ENCODE measurements at places on chromosomes 4 and X.

DNA sequence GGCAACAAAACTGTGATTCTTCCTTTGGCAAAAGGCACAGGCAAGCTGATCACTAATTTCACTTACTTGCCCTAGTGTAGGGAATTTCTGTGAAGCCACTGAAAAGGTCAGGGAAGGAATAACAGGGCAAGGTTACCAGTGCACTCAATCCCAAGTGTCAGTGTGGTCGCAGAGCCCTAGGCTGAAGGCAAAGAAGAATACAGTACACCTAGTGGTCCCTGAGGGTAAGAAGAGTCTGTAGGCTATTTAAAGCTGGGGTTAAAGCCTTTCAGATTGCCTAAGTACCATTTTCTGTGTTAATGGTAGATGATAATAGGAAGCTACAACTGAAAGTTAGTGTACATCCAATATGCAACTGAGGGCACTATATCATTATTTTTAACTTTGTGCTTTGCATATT lies 173.6 kb upstream of the NRK start:
- DNase-seq, result no peak

- DNase-seq, result no peak
Measured at GRCh38 chr4:44912980-44913379, 186.6 kb upstream of the GNPDA2 start.

GRCh38 chrX:100081503-100081902 lies 328.6 kb downstream of the PCDH19 start:
- DNase-seq, result no peak

DNA sequence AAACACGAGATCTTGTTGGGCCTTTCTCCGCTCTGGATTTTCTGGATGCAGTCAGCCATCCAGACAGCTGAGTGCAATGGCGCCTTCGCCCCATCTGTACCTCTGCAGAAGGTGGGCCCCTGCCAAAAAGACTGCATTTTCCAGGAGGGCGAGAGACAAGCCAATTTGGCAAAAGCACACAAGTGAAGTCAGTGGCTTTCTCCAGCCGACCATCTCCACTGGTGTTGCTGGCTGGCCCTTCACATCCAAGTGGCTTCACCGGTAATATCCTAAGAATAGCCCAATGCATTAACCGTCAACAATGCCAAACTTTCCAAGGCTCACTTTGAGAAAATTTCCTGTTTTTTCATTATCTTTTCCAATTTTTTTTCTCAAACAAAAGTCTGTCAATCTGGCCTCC lies 96.2 kb upstream of the MXRA5 start:
- DNase-seq, result no peak

DNA sequence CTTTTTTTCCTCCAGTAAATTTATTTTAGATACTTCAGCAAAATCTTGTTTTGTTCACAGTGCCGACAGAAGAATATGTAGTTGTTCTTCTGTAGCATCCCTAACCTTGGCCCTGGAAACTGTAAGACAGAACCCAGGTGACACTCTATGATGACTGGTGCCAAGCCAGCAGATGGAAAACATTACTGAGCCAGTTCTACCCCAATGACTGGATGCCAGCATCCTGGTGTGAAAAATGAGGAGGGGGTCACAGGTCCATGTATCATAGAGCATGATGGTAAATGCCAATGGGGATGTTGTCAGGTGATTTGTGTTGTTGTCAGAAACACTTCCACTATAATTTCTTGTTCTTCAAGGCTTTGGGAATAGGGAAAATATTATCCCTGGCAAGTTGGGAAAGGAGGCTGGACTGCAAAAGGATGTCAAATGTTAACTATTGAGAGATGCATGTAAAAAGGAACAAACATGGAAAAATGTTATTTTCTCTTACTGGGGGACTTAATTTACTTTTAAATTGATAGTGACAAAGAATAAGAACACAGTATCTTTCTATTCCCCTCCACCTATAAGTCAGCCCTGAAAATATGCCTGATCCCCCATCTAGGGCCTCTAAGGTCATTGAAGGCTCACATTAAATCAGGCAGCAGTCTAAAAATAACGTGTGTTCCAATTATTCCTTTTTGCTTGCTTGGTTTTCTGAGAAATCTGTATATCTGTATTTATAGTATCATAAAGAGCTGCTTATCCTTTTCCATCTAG lies 159.8 kb downstream of the RASL11B start:
- DNase-seq, result no peak

GRCh38 chrX:21412029-21412428 lies 37.8 kb downstream of the CNKSR2 start:
- no peak for DNase-seq

- no peak for DNase-seq
Measured at GRCh38 chrX:70049406-70049805, 332 bp downstream of the AWAT2 start.

DNA sequence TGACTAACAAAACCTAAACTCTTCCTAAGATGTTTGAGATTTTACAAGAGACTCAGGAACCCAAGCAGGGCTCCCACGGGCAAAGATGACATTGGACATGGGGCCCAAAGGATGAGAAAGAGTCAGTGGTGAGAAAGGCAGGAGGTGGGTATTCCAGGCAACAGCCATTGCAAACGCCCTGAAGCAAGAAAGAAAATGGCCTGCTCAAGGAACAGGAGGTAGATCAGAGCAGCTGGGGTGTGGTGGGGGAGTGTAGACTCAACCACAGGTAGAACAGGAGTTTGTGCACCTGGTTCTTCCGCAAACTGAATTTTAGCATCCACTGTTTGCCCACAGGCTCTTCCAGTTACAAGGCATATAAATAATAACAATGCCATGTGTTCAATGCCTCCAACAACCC lies 3.3 kb downstream of the PPP2R2C start:
- no peak for DNase-seq

DNA sequence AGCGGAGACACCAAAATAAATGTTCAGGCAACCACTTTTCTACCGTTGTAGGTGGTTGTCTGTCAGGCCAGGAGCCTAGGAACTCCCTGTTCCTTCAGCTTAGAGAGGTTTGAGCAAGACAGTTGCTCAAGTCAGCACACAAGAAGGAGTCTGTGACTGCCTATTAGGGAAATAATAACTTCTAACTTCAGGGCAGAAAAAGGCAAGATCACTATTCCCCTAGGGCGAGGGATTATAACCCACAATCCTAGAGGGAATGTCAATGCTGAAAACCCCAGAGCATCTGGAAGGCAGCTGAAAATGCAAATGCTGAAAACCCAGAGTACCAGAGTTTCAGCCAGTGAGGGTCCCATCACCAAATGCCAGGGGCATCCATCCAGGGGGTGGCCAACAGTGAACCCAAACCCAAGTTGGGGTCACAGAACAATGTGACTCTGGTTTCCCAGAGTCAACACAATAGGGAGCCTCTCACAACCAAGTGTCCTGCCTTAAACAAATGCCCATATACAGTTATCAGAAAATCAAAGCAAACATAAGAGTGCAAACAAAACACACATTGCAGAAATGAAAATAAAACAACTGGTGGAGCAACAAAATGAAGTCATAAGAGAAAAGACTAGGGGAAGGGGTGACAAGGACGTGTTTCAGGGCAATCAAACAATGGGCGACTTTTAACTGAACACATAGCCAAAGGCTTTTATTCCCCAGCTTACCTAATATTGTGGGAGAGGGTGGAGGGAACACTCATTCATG lies 27.6 kb downstream of the MORF4L2 start:
- DNase-seq, result no peak

GRCh38 chr4:48193096-48193836 lies 59.2 kb upstream of the TXK start:
- no peak for DNase-seq

GRCh38 chr4:166121897-166122296 lies 248.9 kb downstream of the TLL1 start:
- no peak for DNase-seq

- DNase-seq, result no peak
Measured at GRCh38 chr4:148542922-148543623, 100.9 kb upstream of the NR3C2 start.

DNA sequence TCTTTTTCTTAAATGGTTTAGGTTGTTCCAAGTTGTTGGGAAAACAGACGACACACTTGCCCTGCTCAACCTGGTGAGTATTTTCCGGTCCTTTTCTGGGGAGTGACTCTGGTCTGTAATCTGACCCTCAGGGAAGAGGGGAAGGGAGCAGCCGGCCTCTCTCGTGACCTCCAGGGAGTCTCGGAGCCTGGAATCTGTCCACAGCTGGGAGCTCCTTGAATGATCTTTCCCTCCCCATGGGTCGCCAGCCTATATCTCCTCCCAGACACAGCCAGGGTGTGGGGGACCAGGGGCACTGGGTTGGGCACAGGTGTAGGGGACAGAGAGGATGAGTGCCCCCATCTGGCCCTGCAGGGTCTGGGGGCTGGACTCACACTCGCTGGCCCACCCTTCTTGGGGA lies 18.9 kb downstream of the TMEM175 start:
- DNase-seq, result no peak

GRCh38 chr4:3791910-3792542 lies 25.8 kb downstream of the ADRA2C start:
- no peak for DNase-seq

DNA sequence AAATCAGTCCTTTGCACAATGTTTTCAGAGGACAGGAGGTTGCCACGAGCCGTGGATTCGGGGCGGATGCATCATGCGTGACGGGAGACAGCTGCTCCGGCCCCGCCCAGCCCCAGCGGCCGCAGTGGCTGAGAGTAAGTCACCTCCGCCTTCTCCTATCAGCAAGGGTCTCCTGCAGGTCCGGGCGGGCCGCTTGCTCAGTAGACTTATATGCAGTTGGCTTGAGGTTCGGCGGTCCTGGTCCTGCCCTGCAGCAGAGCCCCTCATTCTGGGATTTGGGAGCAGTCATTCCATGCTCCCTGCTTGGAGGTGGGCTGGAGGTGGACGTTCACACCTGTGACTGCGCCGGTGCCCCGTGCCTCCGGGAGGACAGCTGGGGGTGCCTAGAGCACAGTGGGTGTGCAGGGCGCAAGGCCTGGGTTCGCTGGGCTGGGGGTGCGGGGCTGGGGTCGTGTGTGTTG lies 86.3 kb upstream of the ADRA2C start:
- DNase-seq, result no peak

DNA sequence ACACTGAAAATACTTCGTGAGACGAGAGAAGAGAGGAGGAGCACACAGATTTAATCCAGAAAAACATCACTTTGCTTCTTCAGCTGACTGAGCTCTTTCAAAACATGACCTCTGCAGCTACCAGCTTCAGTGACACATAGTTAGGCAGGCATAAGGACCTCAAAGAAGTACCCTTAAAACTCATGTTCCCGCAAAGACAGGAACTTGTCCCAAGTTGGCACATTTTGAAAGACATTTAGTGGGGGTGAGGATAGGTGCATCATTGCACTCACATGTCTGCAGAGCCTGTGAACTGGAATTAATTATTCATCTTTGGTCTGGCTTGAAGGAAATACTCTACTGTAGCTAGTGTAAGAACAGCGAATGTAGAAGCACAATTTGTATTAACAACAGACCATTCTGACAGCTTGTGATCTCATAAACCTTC lies 221.8 kb downstream of the MGST2 start:
- no peak for DNase-seq

DNA sequence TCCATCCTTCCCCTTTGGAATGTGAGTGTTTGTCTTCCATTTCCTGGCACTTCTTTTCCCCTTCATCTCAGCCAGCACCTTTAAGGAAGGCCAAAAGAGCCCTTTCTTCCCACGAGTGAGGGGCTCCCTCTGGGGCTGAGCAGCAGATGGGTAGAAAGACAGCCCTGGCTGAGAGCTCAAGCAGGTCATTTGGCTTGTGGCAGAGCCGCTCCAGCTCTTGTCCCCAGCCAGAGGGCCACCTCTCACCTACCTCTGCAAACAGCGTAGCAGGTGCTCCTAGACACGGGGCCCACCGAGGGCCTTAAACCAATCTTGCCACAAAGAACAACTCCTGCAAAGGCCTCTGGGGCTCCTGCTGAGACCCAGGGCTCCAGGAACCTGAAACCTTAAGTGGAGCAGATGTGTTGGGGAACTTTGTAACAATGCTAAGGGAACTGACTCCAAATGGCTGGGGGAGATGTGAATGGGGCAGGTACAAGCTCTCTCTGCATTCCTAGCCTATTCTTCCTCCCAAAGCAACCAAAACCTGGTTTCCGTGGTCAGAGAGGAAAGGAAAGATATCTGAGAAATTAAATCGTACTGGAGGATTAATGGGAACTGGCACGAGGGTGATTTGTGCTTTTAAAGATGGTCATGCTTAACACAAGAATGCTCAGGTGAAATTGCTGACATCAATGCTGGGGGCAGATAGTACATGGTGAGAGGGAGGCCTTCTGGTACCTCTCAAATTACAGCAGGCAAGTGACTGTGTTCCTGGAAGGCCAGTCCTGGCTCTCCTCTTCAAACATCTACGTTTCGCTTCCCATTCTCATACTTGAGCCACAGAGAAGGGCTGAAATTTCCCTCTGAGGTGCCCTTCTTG lies 27.0 kb downstream of the TFDP3 start:
- no peak for DNase-seq

DNA sequence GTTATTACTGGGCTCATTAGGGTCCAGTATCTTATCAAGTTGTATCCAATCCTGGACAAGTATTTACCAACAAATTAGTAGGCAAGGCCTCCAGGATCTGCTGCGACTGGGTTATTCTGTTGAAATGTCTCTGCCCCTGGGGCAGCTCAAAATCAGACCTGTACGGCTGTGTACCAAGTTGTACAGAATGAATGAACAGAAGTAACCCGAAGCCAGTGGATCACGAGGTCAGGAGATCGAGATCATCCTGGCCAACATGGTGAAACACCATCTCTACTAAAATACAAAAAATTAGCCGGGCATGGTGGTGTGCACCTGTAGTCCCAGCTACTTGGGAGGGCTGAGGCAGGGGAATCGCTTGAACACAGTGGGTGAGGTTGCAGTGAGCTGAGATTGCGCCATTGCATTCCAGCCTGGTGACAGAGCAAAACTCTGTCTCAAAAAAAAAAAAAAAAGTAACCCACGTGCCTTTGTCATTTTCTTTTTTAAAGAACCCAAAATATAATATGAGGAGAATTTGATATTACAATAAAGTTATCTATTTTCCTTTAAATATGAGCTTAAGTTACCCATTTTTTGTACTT lies 127.3 kb downstream of the CBR4 start:
- no peak for DNase-seq

- no peak for DNase-seq
Measured at GRCh38 chr4:100797356-100797755, 279.5 kb upstream of the EMCN start.
